ENCODE measurements at places on chromosomes 7 and 10. TPM values are rescaled to one million over a fixed set of nuclear protein-coding genes. Genes with fewer than 3 reads are reported as not detected.

GRCh38 chr7:33720870-33721269, 184.5 kb upstream of the BMPER start:
- no peak for DNase-seq

- peak; percentile 53 for DNase-seq
Observed at GRCh38 chr7:41870461-41871138, 167.7 kb upstream of the INHBA start.

DNA sequence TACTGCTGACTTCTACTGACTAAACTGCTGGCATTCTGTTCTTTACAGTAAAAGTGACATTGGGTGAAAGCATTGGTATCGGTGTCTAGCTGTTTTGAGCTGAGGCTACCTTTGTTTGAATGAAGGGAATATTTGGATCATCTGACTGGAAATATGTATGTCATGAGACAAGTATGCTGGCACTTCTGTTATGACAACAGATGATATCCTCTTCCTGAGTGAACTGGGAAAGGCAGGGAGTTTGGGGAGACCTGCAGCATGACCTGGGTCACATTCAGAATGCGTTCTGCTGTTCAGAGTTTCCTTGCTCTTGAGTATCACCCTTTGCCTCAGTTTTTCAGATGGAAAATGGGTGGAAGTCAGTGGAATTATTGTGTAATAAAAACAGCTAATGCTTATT, 81.8 kb downstream of the PLCE1 start:
- no peak for DNase-seq

DNA sequence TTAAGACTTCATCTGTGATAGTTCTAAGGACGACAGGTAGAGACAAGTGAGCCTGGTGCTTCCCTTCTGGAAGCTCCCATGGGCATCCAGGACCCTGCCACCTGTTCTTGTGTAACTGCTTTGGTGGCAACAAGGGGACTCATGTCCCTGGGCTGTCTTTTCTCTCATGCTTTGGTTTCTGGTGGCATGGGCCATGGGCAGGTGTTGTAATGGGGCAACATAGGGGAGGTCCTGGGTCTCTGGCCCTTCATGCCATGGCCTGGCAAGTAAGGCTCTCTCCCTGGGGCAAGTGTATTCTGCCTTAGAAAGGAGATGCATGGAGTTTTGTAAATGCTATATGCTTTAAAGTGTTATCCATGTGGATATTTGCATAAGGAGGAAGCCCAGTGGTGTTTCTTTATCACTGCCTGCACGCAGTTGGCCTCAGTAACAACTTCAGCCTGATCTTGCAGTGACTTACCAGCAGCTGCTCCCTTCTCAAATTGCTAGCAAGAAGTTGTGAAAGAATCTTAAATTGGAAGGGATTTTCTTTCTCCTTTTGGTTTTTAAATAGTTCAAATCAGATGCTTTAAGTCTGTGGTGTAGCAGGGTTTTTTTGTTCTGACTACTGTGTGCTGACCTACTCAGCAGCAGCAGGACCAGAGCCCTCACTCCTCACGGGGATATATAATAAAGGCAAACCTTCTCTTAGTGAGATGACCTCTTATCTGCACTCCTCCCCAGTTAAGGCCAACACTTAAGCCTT, 39.9 kb downstream of the OGDH start:
- DNase-seq: no peak

NRCAM gene
- 1.4 TPM for total RNA-seq

GARIN1A gene
- total RNA-seq: 0.21 TPM

All from GM12878 (cell line).